ENCODE measurements at places on chromosomes 16 and 17.

DNA sequence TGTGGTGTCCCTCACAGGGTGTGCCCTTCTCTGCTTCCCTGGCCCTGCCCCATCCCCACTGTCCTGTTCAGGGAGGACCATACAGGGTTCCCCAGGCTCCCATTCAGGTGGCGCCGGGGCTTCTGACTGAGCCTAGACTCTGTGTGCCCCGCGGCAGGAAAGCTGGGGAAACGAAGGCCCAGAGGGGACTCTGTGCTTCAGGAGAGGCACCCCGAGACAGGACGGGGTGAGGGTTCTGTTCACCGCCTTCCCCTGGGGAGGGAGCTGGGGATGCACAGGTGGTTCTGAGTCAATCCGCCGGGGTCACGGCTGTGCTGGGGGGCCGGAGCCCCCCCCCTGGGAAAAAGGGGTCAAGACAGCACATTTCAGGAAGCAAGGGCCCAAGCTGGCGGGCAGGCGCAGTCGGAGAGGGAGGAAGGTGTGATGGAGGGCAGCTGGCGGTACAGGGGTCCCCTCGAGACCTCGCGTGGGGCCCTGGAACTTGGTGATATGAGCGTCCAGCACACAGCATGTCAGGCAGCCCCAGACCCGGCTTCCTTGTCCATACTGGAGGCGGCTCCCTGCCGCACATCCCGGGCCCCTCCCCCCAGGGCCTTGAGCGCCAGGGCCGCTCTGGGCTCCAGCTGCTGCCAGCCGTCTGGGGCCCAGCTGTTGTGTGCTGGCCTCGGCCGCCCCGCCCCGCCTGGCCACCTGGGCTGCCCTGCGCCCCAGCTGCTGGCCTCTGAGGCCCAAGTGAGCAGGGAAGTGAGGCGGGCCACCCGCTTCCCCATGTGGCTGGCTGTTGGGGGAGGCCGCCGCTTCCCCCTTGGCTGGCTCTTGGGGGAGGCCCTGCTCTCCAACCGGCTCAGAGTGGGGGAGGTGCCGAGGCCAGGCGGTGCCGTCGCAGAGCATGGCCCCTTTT lies 5.6 kb upstream of the NOTUM start:
- DNase-seq = no peak

- no peak for DNase-seq
Measured at GRCh38 chr17:7686222-7687071, 843 bp downstream of the TP53 start.

- no peak for DNase-seq
Measured at GRCh38 chr17:33751702-33752065, 458.6 kb upstream of the ASIC2 start.

DNA sequence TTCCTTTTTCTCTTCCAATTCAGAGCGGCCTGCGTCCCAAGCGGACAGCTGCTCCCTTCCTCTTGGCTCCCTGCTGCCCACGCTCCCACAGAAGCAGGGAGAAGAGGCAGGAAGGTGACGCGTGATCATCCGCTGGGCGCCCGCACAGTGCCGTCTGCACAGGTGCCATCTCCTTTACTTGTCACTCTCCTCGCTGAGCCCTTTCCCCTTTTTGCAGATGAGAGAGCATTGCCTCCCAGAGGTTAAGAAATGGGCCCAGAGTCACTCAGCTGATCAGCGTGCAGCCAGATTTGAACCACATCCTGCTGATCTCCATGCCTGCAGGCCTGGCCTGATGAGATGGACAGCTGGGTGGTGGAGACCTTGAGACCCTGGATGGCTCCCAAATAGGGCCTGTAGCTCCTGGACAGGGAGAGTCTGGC lies 299.8 kb downstream of the SEC14L1 start:
- DNase-seq = no peak

- no peak for DNase-seq
Measured at GRCh38 chr16:85164838-85165516, 52.7 kb upstream of the CIBAR2 start.

GRCh38 chr16:1771864-1772361 lies 570 bp upstream of the NME3 start:
- DNase-seq = no peak

DNA sequence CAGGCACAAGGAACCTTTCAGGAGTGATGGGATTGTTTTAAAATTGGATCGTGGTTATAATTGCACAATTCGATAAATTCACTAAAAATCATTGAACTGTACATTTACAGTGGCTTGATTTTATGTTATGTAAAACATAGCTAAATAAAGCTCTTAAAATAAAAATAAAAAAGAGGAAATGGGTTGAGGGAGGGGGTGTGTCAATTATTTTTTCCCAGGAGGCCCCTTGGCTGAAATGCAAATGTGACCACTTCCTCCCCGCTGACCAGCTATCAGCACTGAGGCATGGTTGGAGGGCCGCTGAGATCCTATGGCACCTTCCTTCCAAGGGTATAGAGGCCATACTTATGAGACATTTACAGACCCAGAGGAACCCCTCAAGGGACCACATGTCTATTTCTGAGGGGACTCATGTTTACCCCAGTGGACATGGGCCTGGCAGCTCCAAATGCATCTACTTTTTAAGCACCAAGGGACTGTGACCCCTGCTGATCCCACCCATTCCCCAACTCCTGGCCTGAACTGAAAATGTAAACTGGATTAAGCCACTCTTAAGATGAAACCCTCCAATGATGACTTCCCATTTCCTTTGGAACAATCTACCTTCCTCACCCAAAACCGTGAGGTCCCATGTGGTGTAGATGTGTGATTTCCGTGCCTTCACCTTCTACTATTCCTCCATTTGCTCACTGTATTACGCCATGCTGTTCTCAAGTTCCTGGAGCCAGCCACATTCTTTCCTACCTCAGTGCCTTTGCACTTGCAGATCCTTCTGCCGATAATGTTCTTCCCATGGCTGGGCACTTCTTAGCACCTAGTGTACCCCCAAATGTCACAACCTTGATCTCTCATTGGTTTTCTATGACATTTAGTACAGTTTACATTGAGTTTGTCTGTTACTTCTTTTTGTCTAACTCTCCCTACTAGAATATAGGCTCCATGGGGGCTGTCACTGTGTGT lies 2.8 kb upstream of the IL21R start:
- no peak for DNase-seq

DNA sequence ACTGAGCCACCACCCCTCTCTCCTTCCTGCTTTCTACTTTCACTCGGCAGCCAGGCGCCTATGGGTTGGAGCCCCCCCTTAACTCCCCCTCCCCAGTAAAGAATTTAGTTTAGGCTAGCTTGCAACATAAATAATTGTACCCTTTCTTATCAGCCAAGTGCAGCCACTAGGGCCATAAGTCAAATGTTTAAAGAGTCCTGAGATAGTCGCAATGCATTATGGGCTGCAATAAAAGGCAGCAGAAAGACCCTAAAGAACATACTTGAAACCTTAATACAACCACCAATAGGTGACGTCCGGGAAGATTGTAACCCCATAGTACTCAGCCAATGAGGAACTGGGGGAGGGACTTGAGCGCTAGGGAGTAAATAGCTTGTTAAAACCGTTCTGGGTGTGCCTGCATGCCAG lies 40.5 kb downstream of the C16orf82 start:
- peak; percentile 11 for DNase-seq

DNA sequence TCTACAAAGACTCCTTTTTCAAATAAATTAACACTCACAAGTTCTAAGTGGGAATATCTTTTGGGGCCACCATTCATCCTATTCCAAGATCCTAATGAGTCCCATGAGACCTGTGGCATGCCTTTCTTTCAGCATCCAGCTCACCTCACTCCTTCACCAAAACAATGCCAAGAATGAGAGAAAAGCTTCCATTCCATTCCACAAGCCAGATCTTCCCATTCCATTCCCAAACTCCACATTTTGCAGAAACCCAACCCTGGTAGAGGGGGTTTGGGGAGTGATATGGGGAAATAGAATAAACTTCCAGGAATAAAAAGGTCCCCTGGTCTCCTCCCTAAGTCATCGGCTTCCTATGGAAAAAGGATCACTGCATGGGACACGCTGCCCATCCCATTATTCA lies 392.2 kb downstream of the NPIPA8 start:
- no peak for DNase-seq

GRCh38 chr16:83554096-83554495 lies 253.7 kb upstream of the HSBP1 start:
- DNase-seq = no peak

DNA sequence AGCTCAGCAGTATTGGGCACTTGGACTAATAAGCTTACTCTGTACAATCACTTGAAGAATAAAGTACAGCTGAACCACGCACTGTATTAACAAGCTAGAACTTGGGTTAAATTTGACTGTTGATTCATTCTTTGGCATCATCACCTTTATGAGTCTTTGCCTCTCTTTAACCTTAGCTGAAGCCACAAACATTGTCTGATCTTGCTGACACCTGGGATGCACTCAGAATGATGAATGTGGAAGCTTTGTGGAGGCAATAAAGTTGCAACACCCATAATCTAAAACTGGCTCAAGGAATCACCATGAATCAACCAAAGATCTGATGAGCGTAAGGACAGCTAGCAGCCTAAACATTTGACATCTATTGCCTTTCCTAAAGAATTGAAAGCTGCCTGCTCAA lies 590.6 kb upstream of the SOX9 start:
- DNase-seq = no peak

DNA sequence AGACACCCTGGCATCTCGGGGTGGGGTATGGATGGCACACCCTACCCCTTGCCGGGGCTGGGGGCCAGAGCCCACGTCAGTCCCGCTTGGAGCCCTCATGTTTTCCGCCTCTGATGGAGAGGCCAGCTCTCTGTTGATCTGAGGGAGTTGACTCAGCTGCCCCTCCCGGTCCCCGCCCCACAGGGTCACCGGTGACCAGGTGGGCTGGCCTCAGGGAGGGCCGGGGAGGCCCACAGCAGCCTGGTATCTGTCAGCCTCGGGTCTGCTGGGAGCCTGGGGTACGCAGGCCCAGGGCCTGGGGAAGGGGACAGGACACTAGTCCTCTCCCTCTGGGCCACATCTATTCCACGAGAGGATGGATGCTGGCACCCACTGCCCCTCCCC lies 109.5 kb upstream of the CIBAR2 start:
- DNase-seq = no peak

DNA sequence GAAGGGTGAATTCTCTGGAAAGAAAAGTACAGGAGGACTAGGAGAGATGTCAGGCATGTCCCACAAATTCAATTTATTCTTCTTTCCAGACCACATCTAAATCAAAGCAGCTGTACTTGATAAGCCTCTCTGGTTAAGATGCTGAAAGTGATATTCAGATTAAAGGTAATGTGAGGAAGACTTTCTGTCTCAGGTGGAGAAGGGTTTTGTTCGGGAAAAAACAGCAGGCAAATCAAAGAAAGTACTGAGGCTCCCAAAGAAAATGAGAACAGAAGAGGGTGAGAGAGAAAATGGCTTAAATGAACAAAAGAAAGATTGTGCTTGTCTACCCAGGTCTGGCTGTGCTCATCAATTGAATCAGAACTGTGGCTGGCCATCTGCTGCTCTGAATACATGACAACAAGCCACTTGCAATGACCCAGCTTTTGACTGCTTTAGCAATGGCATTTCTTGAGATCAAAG lies 55.6 kb downstream of the MMD start:
- DNase-seq = no peak

DNA sequence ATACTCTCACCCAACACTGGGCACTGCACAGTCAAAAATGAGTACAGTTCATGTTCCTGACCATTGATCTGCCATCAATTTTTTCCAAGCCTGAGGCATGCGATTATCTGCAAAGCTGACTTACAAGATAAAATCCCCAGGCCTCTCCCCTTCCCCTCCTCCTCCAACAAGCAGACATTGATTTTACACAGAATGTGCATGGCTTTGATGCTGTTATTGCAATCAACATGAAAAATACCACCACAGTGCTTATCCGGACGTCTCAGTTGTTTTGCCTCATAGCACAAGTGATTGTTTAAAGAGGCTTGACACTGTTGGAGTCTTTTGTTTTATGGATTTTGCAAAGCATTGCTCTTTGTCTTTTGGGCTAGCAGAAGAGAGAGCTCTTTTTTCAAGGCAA lies 163.8 kb downstream of the TOX3 start:
- DNase-seq = no peak

DNA sequence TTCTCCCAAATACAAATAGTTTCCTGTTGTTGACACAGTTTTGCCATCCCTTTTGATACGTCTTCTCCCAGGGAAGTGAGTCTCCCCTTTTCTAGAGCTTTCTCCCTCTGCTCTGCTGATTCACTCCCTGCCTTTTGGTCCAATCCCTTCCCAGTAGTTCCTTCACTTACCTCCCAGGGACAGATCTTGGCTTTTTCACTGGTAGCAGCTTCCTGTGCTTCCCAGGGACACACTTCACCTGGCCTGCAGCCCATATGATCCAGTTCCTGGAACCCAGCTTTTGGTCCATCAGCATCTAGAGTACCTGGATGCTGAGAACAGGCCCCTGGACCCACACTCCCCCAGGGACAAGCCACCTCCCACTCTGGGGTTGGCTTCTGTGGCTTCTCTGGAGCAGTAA lies 15.8 kb downstream of the GPR179 start:
- no peak for DNase-seq

- no peak for DNase-seq
Measured at GRCh38 chr16:4659363-4660353, 33.7 kb upstream of the NUDT16L1 start.

DNA sequence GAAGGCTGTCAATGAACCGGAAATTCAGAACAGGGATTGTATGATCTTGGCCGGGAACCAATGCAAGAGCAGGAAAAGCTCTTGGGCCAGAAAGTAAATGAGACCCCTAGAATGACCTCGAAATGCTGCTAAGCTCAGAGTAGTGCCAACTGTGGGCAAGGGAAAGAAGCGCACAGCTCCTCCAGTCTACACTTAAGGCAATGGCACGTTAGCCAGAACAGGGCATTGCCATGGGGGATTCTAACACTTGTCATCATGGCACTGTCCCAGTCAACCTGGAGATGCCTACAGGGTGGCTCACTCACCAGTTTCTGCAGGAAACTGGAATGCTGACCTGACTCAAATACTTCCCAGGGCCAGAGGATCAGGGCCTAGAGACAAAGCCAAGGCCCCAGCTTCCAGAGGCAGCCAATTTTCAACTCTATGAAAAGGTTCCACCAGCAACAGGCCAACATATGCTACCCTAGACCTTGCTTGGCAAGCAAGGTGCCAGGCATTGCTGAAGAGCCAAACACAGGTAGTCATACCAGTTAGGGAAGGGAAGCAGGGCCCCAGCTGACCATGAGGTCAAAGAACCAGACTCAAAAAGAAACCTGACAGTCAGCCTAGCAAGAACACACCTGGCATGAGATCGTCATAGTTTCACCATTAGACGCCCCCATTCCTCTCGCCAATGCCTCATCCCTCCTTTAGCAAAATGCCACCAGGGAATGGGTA lies 34.9 kb downstream of the ARHGAP17 start:
- no peak for DNase-seq

DNA sequence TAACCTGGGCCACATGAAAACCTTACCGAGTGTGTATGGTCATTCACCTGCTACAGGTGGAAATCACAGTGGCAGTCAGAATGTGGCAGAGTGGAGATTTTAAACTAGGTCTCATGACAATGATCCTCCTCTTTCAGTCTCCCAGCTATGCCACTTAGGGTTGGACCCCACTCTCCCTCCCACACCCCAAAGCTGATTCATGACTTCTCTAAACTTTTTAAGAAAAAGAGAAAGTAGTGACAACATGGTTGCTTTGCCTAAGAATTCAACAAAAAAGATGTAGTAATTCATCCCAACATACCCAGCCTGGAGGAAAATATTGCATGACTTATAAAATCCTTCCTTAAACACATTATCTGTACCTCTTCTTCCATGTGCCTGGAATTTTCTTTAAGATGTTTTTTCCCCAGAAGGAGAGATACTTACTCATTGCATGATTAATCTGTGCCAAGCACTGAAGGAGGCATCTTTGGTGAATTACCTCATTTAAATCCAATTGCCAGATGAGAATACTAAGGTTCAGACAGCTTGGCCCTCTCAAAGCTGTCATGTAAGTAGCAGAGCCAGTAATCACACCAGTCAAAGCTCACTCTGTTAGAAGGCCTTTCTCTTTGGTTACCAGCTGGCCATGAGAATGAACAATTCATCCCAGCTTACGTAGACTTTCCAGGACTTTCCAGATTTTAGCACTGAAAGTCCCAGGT lies 119.9 kb downstream of the COPRS start:
- no peak for DNase-seq
